Neuronal stem cell (in vitro differentiated cells): ENCODE measurements at places on chromosomes 3 and 15.
A peak's percentile ranks its signal among the peaks of the same experiment; 100 is the strongest.

DNA sequence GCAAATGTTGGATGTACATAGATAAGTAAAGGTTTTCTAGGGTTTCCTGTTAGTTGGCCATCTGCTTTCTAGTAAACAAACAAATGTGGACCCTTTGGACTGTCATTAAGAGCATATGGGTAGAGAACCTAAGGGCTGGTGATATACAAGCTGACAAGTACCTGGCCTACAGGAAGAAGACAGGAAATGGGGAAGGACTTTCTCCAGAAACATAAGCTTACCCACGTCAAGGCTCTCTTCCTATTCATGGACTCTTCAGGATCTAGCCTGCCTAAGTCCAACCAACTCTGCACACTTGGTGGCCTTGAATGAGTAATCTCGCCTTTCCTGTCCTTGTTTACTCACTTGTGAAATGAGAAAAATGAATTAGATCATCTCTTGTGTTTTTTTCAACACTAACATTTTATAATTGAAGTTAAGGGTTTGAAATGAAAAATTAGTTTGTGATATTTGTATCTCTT, 22.2 kb upstream of the GOLIM4 start:
- no peak for DNase-seq
- H3K27ac ChIP-seq, result no peak overlapping the region
- no peaks in the 10 kb centered on the region for H3K27me3 ChIP-seq
- no peak overlapping the region for H3K4me3 ChIP-seq
- H3K4me1 ChIP-seq, result no peaks in the 10 kb centered on the region

- no peaks in the 10 kb centered on the region for H3K36me3 ChIP-seq
- no peak overlapping the region for H3K4me3 ChIP-seq
- H3K4me1 ChIP-seq, result peaks cover 7% of the 10 kb centered on the region
Measured at GRCh38 chr3:188978421-188979171, 193.2 kb upstream of the TPRG1 start.

- H3K27me3 ChIP-seq, result no peaks in the 10 kb centered on the region
- DNase-seq, result no peak
- H3K4me1 ChIP-seq, result no peaks in the 10 kb centered on the region
- H3K4me3 ChIP-seq, result no peak overlapping the region
- H3K27ac ChIP-seq, result no peak overlapping the region
Measured at GRCh38 chr3:144031938-144032337, 60.3 kb downstream of the DIPK2A start.

DNA sequence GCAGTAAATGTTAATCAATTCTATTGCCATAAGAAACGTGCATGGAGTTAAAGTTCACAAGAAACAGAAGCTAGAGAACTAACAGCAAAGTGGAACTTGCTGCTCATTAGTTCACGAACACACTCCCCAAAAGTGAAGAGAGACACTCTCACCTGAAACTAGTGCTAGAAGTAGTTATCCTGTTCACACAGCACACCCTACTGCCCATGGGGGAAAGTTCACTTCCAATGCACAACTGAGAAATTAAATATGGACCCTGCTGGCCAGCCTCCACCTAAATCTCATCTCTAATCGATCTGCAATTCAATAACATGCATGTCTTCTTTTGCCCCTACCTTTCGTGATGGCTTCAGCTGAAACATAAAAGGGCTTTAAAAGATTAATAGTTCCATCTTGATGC, 39.4 kb upstream of the FRMD4B start:
- no peak overlapping the region for H3K4me3 ChIP-seq
- H3K4me1 ChIP-seq, result no peaks in the 10 kb centered on the region
- no peaks in the 10 kb centered on the region for H3K27me3 ChIP-seq
- no peak overlapping the region for H3K27ac ChIP-seq

GRCh38 chr3:10983219-10983916, 9.2 kb upstream of the SLC6A1 start:
- H3K4me3 ChIP-seq, result no peak overlapping the region
- DNase-seq, result peak; percentile 49
- no peak overlapping the region for H3K27ac ChIP-seq
- no peaks in the 10 kb centered on the region for H3K4me1 ChIP-seq
- no peaks in the 10 kb centered on the region for H3K36me3 ChIP-seq
- no peaks in the 10 kb centered on the region for H3K27me3 ChIP-seq

- H3K27ac ChIP-seq, result peak overlapping the region; percentile 98
- DNase-seq, result no peak
- H3K36me3 ChIP-seq, result peaks cover 21% of the 10 kb centered on the region
- H3K4me3 ChIP-seq, result peak overlapping the region; percentile 58
- H3K4me1 ChIP-seq, result peaks cover 10% of the 10 kb centered on the region
Measured at GRCh38 chr3:49411535-49411967, 225 bp downstream of the RHOA start.

- H3K4me1 ChIP-seq, result no peaks in the 10 kb centered on the region
- no peak for DNase-seq
- H3K4me3 ChIP-seq, result no peak overlapping the region
- H3K27ac ChIP-seq, result no peak overlapping the region
- H3K27me3 ChIP-seq, result peaks cover 3% of the 10 kb centered on the region
- H3K36me3 ChIP-seq, result no peaks in the 10 kb centered on the region
Measured at GRCh38 chr15:91075739-91076138, 24.3 kb upstream of the SV2B start.

DNA sequence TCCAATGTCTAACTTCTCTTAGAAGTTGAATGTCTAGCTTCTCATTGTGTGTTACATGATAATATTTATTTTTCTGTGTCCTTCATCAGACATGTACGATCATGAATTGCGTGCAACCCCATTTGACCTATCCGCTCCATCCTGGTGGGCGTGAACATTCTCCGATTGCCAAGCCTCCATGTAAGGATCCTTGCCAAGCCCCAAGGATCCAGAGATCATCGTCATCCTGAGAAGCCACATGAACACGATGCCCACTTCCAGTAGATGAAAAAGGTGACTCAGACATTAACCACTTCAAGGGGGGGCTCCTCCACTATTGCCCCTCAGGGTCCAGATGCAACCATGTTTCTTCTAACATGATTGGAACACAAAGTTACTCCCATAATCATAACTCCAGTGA, 25.5 kb upstream of the KNG1 start:
- H3K27me3 ChIP-seq, result no peaks in the 10 kb centered on the region
- no peaks in the 10 kb centered on the region for H3K4me1 ChIP-seq
- DNase-seq, result no peak
- H3K4me3 ChIP-seq, result no peak overlapping the region

DNA sequence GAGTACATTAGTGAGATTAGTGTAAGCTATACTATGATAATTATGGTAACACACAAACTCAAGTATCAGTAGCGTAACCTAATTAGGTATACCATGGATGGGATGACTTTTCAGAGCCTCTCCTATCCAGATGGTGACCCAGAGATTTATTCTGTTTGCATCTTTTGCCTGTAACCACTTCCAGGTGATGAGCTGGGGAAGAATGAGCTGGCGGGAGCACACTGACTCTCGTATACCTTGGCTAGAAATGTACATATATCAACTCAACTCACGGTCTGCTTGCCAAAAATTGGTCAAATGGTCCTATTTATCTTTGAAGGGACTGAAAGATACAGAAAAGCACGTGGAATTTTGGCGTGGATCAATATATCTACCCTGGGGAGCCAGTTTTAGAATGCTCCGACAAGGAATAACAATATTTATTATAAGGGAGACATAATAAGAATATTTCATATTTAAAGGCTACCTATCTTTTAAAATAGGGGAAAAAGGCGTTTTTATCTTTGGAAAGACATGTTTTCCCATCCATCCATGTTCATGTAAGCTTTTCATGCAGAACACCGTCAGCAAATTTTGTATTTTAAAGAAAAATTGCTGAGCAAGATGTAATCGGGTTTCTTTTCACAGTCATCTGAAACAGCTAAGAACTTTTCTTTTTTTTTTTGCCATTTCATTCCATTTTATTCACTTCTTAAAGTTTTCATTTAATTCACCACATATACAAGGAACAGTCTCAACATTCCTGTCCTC, 502.6 kb upstream of the CBLB start:
- no peaks in the 10 kb centered on the region for H3K36me3 ChIP-seq
- H3K4me1 ChIP-seq, result no peaks in the 10 kb centered on the region
- no peak overlapping the region for H3K4me3 ChIP-seq
- no peak overlapping the region for H3K27ac ChIP-seq

GRCh38 chr3:19030522-19030839, 117.8 kb upstream of the KCNH8 start:
- H3K27ac ChIP-seq, result no peak overlapping the region
- H3K27me3 ChIP-seq, result no peaks in the 10 kb centered on the region
- H3K4me3 ChIP-seq, result no peak overlapping the region

DNA sequence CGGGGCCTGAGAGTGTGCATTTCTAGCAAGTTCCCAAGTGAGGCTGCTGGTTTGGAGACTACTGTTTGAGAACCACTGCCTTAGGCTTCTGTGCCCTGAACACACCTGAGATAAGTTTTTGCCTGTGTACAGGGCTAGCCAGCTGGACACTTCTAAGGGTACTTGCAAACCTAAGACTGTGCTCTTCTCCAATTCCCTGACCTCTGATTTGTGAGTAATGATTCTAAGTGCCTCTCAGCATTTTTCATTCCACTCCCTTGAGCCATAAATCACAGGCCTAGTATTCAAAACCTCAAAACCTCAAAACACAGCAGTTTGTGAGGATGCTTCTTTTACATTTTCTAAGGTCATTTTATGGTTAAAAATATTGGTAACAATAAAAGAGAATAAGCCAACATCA, 148.4 kb downstream of the CHST2 start:
- no peaks in the 10 kb centered on the region for H3K27me3 ChIP-seq
- no peak for DNase-seq
- no peak overlapping the region for H3K27ac ChIP-seq

DNA sequence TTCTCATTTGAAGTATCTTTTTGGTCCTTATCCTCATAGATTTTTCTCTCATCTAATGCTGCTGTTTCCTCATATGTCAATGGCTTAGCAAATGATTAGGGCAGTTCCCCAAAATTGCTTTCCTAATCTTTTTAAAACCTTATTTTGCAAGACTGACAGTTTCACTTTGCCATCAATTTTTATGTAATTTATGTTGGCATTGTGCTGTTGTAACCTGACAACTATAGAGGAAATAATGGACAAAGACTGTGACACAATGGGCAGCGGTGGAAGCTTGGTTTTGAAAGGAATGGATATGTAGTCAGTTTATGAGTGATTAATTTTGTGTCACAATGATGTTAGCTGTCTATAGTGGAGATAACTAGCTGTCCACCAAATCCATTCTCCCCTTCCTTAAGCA, 10.6 kb upstream of the SH3BP5 start:
- H3K36me3 ChIP-seq, result no peaks in the 10 kb centered on the region
- DNase-seq, result no peak
- H3K27ac ChIP-seq, result no peak overlapping the region

DNA sequence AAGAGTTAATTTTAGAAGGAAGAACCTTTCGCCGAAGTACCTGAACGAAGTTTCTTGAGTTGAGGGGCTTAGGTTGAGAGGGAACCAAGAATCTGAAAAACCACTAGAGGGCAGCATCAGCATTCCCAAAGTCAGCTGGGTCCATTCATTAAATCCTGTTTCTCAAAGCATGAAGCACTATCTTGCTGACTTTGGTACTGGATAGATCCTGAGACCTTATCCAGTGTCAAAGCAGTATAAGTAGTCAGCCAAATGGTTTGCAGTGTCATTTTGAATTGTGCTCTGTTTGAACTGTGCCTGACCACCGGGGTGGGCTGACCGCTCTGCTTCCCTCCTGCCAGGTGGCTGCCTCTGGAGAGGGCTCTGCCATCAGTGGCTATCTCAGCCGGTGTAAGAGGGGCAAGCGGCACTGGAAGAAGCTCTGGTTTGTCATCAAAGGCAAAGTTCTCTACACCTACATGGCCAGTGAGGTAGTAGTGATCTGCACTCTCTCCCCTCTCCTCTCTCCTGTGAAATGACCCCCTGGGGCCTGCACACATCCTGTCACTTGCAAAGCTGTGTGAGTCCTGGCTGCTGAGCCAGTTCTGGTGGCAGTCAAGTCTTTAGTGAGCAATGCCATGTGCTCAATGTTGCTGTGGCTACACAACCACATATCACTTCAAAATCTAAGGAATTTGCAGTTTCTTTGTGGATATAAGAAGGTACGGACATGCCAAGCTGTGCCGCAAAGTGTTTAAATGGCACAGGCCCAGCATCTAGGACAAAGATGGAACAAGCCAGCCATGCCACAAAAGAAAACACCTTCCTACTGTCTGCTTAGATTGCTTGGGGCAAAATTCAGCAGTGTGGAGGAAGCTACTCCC, 21.4 kb upstream of the NR2C2 start:
- DNase-seq, result peak; percentile 64
- peaks cover 22% of the 10 kb centered on the region for H3K27me3 ChIP-seq
- H3K4me3 ChIP-seq, result no peak overlapping the region

- H3K36me3 ChIP-seq, result no peaks in the 10 kb centered on the region
- H3K4me3 ChIP-seq, result no peak within 1 kb of the TSS
- H3K27me3 ChIP-seq, result peaks cover 5% of the 10 kb centered on the region
- DNase-seq, result peak; percentile 46
Measured at GRCh38 chr15:34795267-34796081, at the start of gene ACTC1. ACTC1 (minus strand) TSS chr15:34795549; CDS start chr15:34794808, 741 bp downstream.

- no peaks in the 10 kb centered on the region for H3K36me3 ChIP-seq
- DNase-seq, result no peak
Measured at GRCh38 chr15:58839485-58839884, 68.4 kb downstream of the MINDY2 start.

GRCh38 chr15:83462953-83463433, 15.9 kb downstream of the SH3GL3 start:
- H3K36me3 ChIP-seq, result no peaks in the 10 kb centered on the region
- H3K27me3 ChIP-seq, result no peaks in the 10 kb centered on the region
- H3K4me1 ChIP-seq, result no peaks in the 10 kb centered on the region

GRCh38 chr3:17122758-17123157, 238.0 kb downstream of the PLCL2 start:
- no peaks in the 10 kb centered on the region for H3K36me3 ChIP-seq
- no peaks in the 10 kb centered on the region for H3K4me1 ChIP-seq
- H3K27ac ChIP-seq, result no peak overlapping the region
- H3K27me3 ChIP-seq, result no peaks in the 10 kb centered on the region
- DNase-seq, result no peak

DNA sequence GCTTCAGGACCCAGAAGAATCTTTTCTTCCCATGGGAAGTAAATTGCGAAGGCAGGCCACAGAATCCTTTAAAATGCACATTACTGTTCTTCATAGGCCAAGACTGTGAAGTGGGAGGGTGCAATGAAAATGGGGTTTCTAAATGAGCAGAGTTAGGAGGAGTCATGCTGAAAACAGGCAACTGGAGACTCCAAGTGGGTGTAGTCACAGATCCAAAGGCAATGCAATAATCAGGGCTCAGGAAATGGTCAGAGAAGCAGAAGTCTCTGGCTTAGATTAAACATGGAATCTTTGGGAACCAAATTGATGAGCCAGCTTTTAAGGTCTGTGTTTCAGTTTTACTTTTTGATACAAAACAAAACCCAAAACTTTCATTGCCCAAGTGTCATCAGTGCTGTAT, 37.6 kb downstream of the HHLA2 start:
- DNase-seq, result no peak
- no peak overlapping the region for H3K27ac ChIP-seq
- no peaks in the 10 kb centered on the region for H3K4me1 ChIP-seq
- H3K27me3 ChIP-seq, result no peaks in the 10 kb centered on the region
- no peaks in the 10 kb centered on the region for H3K36me3 ChIP-seq

- H3K4me1 ChIP-seq, result no peaks in the 10 kb centered on the region
- H3K36me3 ChIP-seq, result no peaks in the 10 kb centered on the region
- no peaks in the 10 kb centered on the region for H3K27me3 ChIP-seq
- H3K27ac ChIP-seq, result no peak overlapping the region
- no peak for DNase-seq
Measured at GRCh38 chr3:34155666-34156065, 357.2 kb downstream of the PDCD6IP start.
